ENCODE measurements at places on chromosomes 2 and 18.

DNA sequence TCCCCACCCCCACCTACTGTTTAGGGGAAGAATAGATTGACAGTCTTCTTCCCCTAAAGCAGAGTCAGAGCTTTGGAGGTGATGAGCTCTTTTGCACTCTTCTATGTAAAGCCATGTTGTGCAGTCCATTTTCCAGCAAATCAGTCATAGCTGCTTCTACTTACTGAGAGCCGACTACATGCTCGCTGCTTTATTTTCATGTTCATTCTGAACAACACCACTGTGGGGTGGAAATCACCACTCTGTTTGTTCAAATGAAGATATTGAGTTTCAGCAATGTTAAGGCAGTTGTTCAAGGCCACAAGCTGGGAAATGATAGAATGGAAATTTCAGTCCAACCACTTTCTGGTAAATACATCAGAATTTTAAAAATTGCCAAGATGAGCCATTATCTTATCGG, 88.3 kb downstream of the INSIG2 start:
- no peak for DNase-seq

DNA sequence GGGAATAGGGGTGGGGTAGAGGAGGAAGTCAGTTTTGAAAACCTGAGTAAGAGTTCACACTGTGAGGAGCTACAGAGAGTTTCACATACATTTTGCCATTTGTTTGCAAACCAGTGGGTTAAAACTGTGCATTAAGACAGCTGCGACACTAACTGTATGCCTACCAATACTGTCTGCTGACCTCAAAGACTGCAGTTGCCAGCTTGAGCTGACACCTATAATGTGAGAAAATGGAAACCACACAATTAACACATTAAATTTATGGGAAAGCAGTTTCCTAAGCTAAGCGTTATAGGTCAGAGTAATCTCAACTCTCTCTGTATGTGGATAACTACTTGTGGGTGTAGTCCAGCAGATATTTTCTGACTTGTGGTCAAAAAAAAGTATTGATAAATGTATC, 756.6 kb upstream of the GCFC2 start:
- DNase-seq, result no peak

DNA sequence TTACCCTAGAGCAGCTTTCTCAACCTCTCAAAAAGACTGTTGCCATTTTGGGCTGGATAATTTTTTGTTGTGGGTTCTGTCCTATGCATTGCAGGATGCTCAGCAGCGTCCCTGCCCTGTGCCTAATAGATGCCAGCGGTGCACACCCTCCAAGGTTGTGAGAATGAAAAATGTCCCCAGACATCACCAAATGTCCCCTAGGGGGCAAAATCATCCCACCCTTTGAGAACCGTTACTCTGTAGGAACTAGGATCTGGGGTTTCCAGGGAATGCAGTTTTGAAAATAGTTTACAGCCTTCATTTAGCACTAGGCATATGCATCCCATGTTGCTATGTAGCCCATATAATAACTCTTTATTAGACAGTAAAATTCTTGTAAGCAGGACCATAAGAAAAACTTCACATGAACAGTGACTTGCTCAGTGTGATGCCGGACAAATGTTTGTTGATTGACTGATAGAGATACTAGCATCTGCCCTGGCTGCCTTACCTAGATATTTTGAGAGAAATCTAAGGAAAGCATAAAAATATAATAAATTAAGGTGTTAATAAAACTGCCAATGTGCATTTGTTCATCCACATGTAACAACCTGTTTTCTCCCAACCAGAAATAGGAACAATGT, 79.2 kb upstream of the EPC2 start:
- no peak for DNase-seq

DNA sequence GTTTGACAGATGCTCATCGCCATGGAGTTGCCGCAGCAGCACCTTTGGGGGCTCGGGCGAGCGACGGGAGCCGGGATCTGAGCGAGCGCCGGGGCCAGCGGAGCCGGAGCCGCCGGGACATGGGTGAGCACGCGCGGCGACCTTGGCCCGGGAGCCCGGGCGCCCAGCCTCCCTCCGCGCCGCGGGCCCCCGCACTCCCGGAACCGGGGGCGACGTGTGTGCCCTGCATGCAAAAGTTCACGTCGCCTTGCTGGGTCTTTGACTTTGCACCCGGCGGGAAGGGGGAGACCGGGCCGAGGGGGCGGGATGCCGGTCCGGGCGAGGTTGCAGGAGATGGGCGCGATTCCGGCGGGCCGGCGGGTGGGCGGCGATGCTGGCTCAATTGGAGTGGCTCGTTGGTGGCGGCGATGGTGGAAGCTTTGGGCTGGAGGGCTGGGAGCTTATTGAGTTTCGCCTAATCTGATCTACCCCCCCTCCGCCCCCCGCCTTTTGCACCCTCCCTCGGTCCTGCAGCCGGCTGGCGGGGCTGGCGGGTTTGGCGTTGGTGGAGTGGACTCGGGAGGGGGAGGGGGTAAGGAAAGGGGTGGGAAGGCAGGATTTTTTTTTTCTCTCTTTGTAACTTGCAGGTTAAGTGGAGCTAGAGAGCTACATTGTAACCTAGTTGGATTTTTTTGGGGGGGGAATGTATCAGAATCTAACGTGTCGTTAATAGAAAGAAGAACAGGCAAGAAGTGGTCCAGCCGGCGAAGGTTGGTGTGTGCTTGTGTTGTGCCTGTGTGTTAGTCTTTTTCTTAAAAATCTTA, at the start of gene SETBP1:
SETBP1 (plus strand) TSS at position 616 of the 803 bp plus-strand sequence. CDS start 20,459 bp downstream, outside the sequence.
- peak; percentile 72 for DNase-seq

DNA sequence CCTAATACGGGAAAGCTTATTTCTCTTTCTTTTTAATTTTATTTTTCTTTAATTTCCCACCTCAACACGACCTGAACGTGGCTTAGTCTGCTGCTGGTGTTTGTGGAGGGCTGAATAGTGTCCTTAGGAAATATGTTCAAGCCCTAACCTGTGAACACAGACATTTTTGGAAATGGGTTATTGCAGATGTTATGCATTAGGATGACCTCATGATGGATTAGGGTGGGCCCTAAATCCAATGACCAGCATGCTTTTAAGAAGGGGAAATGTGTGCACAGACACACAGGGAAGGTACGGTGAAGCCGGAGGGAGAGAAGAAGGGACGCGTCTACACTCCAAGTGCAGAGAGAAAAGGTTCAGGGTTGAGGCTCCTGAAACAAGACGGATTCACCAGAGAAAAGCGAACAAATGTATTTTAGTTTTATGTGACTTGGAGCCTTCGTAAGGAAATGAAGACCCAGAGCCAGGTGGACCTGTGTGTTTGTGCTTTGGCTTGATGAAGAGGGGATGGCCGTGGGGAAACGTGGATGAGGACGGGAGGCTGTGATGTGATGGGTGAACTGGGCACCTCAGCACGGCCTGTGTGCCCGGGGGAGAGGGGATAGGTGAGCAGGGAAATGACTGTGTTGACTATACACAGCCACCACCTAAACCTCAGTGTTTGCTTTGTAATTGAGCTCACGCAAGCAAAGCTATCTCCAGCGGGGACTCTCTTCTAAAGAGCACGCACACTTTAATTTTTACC, 37.5 kb downstream of the RTP5 start:
- DNase-seq, result no peak

GRCh38 chr2:201909961-201910361, 103.6 kb downstream of the CDK15 start:
- DNase-seq, result no peak

DNA sequence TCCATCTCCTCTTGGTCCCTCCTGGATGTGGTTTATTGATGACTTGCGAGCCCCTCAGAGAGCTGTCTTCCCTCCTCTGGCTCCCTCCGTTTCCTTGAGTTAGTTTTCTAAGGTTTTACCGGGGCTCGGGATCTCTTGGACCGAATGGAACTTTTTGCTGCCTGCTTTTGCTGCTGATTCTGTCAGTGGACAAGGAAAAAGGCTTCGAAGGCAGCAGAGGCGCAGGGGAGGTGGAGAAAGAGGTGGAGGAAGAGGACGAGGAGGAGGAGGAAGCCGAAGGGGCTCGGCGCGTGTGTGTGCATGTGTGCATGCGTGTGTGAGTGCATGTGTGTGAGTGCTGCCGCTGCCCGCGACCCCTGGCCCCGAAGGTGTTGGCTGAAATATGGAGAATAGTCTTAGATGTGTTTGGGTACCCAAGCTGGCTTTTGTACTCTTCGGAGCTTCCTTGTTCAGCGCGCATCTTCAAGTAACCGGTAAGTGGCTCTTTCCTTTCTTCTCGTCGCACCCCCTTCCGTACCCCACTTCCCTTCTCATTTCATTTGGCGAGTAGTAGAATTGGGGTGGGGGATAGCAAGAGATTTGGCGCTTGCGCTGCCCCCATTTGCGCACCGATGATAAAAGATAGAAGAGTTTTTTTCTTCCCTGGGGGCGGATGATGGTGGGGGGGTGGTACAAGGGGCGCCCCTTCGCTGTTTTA, 557 bp downstream of the DCC start:
- no peak for DNase-seq

DNA sequence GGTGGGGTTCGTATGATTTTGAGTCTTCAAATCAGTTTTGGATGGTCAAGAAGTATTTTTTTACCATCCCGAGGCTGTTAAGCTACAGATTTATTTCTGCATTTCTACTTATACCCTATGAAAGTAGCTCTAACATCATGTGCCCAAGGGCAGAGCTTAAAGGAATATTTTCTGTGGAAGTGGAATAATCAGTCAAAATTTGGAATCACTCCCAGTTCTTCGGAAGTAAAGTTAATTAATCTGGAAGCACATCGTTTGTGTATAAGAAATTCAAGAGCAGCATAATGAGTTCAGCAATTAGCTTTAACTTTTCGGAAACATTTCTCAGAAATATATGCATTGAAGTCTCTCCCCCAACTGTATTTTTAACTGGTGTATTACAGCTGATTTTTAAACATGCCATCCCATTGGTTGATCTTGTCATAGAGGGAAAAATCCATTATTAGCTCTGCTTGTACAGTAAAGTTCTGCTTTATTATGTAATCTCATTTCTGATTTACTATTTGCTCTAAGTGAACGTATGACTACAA, 510.1 kb downstream of the DCC start:
- no peak for DNase-seq

- no peak for DNase-seq
These were observed 354.9 kb upstream of the CDH20 start for GRCh38 chr18:60978338-60978737.

DNA sequence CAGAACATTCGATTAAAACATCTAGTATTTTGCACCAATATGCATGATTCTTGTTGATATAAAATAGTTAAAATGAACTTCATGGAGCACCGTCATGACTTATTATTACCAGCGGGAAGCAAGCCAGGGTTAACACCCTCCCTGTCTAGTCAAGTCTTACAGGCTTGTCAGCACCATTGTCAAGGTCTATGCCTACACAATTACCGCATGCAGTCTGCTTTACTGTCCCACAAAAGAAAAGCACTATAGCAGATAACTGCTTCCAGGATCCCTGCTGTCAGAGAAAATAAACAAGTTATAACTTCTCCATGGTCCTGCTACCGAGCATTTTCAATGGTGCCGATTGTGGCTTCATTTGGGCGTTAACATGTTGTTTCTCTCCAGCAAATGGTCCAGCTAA, 968.0 kb upstream of the FAM98A start:
- DNase-seq, result no peak

DNA sequence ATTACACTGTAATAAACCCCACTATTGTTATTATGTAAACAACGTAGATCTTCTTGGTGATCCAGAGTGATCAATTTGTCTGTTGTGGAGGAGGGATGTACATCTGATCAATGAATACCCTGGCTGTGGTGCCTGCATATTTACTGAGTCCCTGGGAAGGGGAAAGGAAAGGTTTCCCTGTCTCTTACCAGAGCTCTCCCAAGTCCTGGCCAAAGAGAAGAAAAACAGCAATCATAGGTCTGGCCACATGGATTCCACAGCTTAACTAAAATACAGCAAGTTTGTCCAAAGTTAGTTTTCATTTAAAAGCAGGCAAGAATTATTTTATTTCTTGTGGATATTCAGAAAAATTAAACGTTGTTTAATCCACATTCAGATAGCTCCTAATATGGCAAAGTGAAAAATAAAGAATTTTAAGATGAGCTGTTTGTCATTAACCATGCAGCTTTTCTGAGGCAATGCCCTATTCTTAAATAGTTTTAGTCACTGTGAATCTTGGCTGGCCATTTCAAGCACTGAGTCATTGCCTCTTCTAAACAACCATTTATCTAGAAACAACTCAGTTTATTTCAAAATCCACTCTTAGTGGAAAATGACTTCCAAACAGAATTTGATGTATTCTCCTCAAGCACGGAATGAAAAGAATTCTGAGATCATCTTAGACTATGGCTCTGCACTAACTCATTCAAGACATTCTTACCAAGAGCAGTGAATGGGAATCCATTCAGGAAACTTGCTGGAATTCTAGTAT, 1004.4 kb upstream of the CDH2 start:
- DNase-seq, result no peak
